ENCODE measurements at places on chromosomes 6 and 20.

DNA sequence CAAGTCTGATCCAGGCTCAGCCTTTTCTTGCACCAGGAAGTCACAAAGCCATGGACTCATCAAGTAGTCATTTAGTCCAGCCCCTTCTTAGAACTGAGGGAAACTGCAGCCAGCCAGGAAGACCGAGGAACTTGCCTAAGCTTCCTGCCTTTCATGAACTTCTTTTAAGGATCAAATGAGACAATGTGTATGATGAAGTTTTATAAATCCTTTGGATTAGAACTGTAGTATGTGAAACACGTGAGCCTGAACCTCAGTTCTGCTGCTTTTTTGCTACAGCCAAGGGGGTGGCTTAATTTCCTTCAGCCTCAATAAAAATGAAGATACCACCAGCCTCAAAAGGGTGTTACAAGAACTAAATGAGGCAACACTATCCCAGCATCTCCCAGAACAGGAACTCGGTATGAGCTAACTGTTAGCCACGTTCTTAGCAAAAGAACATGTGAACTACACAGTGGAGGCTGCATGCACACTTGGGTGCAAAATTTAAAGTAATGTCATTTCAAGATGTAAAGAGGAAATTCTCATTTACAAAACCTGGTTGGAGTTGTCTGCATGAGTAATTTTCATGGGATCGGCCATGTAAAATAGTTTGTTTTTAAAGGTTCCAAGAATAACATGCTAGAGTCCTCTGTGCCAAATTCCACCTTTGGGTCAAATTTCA lies 76.0 kb upstream of the TBC1D7 start:
- no peak for DNase-seq

DNA sequence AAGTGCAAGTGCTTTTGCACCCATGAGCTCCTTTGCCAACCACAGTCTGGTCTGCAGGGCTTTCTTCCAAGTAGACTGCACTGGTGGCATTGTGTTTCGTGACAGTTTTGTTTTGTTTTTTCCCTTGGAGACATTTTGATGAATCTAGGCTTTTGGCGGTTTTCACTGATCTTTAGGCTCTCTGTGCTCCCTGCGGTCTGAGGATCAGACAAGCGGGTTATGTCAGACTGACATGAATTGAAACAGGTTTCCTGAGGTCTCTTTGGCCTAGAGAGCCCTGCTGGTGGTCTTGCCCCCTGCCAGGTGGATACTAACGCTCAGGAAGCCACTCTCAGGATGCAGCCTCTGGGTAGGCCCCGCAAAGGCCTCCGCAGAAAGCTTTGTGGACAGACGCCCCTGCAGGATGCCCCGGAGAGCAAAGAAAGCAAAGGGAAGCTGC lies 555.4 kb upstream of the AGPAT4 start:
- no peak for DNase-seq

- no peak for DNase-seq
Observed at GRCh38 chr6:35473075-35473849, 5.1 kb downstream of the RPL10A start.

DNA sequence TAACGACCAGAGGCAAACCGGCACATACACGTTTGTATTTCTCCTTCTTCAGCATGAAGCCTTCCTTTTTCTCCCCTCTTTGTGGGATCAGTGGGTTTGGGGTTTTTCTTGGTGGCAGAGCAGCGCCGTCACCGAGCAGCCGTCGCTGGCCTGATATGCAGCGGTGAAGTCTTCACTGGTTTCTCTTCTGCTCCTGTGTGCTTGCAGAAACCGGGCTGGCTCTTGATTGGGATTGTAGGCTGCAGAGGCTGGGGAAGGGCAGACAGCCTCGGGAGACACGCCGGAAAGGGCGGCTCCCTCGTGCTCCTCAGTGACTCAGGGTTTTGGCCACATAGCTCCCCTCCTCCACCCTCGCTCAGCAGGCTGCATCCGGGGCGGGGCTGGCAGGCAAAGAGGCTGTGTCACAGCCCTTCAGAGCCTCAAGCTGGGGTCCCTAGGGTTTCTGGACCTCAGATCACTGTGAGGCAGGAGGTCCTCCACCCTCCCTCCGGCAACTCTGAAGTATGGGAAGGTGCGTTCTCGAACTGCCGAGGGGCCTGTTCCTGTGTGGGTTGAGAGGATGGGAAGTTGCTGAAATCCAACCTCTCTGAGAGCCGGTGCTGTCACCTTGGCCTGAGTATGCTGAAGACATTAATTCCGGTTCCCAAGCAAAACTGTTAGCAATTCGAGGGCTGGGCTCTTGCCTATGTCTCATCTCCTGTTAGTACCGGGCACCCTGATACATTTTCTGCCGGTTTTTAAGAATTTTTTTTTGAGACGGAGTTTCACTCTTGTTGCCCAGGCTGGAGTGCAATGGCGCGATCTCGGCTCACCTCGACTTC lies 24.2 kb downstream of the NQO2 start:
- peak; percentile 69 for DNase-seq

DNA sequence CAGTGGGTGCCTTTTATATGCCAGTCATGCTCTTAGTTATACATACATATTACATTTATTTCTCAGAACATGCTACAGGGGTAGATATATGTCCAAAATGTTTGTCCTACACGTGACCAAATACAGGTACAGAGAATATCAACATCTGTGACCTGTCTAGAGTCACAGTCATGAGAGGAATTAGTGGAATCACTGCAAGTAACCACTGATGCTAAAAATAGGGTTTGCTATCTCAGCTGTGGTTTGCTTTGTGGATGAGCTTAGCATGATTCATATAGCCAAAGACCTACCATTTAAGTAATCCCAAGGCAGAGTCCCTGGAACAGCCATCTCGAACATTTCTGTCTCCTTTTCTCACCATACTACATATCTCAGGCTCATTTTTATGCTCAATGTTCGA lies 32.3 kb downstream of the GSTA3 start:
- no peak for DNase-seq

GRCh38 chr20:31566319-31566657 lies 38.8 kb upstream of the ID1 start:
- no peak for DNase-seq

DNA sequence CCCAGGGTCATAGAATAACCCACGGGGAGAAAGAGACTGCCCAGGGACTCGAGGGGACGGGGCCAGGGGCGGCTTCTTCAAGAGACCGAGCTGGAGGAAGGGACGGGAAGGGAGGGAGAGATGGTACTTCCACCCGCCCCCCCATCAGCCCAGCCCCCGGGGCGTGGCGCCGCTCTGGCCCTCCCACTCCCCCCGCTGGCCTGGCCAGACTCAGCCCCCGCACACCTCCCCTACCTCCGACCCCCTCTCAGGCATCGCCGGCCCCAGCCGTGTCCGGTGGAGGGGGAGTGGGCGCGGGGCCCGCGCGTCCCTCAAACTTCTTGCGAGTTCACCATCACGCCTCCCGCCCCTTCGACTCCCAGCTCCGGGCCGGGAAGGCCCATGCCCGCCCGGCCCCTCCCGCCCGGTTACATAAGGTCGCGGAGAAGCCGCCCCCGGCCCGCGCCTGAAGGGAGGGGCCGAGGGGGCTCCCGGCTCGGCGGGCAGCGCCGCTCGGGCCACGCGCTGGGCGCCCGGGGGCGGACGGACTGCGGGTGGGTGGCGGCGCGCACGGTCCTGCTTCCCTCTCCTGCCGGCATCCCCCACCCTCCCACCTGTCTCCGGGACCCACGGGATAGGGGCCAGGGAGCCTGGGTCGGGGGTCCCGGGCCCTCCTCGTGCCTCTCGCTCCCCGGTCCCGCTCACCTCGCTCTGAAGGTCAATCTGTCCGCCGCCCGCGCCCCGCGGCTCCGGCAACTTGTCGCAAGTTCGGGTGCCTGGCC lies 562 bp downstream of the TFEB start:
- peak; percentile 48 for DNase-seq

GRCh38 chr6:130326496-130326895 lies 39.3 kb upstream of the TMEM200A start:
- DNase-seq = no peak

DNA sequence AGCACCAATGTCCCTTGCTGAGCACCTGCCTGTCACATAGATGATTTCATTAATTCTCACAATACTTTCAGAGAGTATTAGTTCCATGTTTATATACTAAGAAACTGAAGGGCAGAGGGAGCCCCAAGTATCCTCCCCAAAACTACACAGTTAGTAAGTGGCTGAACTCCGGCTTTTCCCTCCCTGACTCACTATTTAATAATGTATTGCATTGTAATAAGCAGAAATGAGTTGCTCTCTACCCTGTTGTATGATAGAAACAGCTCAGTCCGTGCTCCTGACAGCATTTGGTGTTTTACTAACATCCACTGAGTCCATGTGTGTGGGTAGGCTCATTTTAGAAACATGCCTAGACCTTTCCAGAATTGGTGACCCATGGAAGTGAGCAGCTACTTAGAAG lies 76.8 kb downstream of the OLIG3 start:
- no peak for DNase-seq

GRCh38 chr6:112956696-112957535 lies 609.8 kb downstream of the RFPL4B start:
- DNase-seq = no peak

DNA sequence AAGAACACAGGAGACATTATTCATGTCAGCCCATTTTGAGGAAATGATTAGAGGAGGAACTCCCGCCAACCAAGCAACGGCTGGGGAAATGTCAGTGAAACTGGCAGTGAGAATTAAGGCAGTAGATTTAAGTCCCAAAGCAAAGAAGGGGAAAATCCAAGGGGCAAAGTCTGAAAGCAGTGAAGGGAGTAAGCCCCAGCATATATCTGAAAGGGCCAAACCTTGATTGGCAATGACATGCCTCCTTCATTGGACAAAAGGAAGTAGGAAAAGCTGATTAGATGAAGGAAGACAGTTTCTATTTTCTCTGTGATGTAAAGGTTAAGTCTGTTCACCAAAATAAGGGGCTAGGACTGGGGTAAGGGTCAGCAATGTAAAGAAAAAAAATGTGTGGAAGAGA lies 190.3 kb downstream of the RNF144B start:
- no peak for DNase-seq
